ENCODE measurements at places on chromosomes 1 and 21.

DNA sequence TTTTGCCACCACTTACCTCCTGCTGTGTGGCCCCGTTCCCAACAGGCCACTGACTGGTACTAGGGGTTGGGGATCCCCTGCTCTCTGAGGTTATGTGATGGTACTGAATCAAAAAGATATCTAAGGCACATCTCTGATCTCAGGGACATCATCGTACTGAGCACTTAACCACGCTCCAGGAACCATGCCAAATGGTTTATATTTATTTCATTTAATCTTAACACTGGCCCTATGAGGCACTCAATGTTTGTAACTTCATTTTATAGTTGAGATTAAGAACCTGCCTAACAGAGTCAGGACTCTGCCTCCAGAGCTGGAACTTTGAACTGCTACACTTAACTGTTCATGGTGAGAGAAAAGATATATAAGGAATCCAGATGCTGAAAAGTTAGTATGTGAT, 98.0 kb upstream of the HP1BP3 start:
- DNase-seq, result no peak

- no peak for DNase-seq
These were observed 123.7 kb upstream of the HMGB4 start for GRCh38 chr1:33740040-33740744.

- no peak for DNase-seq
These were observed 103.0 kb downstream of the SSBP3 start for GRCh38 chr1:54302951-54303843.

DNA sequence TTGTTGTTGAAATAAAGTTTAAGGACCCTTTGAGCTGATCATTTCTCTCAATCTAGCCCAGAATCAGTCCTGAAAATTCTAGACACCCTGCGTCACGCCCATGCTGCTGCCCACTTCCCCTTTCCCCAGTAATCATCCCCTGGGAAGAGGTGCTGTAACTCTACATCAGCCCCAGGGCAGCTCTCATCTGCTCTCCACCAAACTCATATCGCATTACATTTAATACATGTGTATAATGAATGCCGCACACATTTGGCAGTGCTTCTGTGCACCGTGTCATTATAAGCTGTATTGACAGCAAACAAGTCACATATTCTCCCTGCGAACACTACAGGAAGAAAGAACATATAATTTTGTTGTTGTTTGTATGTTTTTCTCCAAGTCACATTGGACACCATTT, 539.7 kb upstream of the DAB1 start:
- DNase-seq, result no peak
